ENCODE measurements at places on chromosomes 2 and 18. TPM values are rescaled to one million over a fixed set of nuclear protein-coding genes. Genes with fewer than 3 reads are reported as not detected.

DNA sequence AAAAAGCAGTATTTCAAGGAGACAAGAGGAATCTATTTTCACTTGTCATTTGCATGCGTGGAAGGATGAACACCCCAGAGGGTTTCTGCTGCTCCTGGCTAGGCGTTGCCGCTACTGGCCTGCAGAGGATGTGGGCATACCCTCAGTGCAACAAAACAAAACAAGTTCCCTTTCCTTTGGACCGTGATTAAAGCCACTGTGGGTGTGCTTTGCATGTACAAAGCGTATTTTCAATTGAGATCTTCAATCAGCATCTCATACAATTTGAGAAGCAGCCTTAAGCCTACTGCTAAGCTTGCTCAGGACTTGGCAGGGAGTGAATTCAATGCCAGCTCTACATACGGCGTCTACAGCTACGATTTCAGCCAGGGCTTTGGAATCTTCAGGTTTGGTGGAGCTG, 298.4 kb downstream of the LPIN1 start:
- no peak overlapping the region for H3K27ac ChIP-seq
- no peaks in the 10 kb centered on the region for H3K27me3 ChIP-seq

- no peak for DNase-seq
- no peaks in the 10 kb centered on the region for H3K4me1 ChIP-seq
- no peaks in the 10 kb centered on the region for H3K36me3 ChIP-seq
- H3K27me3 ChIP-seq = no peaks in the 10 kb centered on the region
Measured at GRCh38 chr2:143452817-143453451, 323.7 kb downstream of the ARHGAP15 start.

DNA sequence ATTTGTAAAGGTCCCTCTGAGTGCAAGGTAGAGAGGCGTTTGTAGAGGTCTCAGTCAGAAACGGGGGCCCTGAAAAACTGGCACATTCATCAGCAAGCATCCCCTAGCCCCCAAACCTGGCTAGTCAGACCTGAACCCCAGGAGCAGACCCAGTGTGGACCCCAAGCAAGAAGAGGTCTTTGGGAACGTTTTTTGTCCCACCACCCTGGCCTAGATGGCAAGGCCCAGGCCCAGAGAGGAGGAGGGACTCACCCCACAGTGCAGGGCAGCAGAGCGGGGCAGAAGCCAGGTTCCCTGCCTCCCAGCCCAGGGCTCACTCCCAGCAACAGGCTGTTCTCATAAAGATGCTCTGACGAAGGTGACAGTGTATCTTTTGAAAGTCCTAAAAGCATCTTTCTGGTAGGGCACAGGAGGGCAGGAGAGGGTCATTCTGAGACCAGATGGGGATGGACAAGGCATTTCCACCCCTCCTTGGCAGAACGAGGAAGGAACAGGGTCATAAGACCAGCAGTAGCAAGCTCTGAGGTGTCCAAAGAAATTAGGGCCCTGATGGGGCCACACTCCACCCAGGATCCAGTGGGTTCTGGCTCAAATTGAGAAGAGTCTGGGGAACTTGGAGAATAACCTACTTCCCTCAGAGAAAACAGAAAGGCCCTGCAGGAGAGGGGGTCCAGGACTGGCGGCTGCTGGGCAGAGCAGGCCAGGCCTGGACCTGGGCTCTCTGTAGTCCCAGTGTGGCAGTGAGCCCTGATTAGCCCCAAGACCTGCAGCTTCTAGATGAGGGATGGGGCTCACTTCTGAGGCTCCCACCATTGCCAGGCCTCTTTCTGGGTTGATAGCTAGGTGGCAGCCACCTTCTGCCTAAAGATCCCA, 18.2 kb downstream of the ADRA2B start:
- H3K4me3 ChIP-seq = no peak overlapping the region
- H3K36me3 ChIP-seq = no peaks in the 10 kb centered on the region
- H3K27ac ChIP-seq = no peak overlapping the region
- H3K4me1 ChIP-seq = peaks cover 8% of the 10 kb centered on the region

Gene LYPD1
- total RNA-seq = not detected

GRCh38 chr2:39875182-39875913, 96.3 kb upstream of the THUMPD2 start:
- no peak overlapping the region for H3K4me3 ChIP-seq
- no peaks in the 10 kb centered on the region for H3K27me3 ChIP-seq
- peak overlapping the region; percentile 39 for H3K27ac ChIP-seq
- H3K4me1 ChIP-seq = peaks cover 12% of the 10 kb centered on the region
- no peaks in the 10 kb centered on the region for H3K36me3 ChIP-seq
